Thyroid gland (tissue), 4 donors: ENCODE measurements at places on chromosomes 7 and 10.
A peak's percentile ranks its signal among the peaks of the same experiment; 100 is the strongest.

- peak; percentile 96 for DNase-seq
These were observed 21.7 kb upstream of the PFKP start for GRCh38 chr10:3045471-3046209.

- DNase-seq, result no peak
These were observed 5.6 kb downstream of the PLEKHS1 start for GRCh38 chr10:113756940-113757543.

DNA sequence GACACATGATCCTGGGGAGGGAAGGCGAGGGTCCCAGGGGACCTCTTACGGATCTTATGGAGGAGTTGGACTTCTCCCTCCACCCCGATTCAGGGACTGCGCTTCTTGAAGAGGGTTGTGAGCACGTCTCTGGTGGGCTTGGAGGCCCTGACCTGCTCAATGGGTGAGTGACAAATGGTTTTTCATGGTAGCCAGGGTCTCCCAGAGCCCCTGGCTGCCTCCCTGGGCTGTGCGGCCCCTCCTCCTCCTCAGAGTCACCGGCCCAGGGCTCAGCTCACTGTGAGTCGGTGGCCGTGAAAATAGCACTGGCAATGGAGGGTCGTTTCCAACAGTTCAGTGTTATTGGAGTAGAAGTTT, 26.6 kb downstream of the INPP5A start:
- no peak for DNase-seq

DNA sequence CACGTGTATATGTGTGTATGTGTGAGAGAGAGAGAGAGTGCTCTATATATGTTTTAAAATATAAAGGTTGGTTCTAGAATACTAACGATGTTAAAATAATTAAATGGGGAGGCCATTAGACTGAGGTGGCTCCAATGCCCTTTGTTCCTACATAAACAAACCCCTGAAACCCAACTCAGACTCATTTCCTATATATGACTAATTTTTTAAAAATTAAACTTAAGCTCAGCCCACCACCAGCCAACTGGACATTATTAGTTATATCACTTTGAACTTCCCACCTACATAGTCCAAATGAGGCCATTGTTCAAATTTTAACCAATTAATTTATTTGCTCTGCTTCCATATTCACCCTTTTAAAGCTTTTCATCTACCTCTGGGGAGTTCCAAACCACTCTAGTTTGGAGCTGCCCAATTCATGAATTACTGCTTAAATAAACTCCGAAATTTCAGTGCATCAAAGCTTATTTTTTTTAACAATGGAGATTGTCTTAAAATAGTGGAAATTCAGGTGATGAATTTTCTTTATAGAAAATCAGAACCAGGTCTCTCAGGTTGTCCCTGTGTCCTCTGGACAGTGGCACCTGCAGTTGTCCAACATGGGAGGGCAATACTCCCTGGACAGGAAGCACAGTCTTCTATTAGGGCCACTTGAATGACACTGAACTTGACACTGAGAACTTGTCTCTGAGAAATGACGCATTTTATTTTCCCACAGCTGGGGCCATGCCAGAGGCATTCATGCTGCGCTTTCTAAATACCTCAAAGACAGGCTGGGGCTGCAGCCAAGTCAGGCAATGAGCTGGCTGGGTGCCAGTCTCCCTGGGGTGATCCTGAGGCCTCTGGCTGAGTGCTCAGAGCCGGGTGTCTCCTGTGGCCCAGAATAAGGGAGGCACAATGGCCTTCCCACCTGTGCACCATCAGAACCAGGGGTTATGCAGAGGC, 109.5 kb upstream of the TMEM72 start:
- peak; percentile 99 for DNase-seq
